ENCODE measurements at places on chromosomes 12 and 14. TPM values are rescaled to one million over a fixed set of nuclear protein-coding genes. Genes with fewer than 3 reads are reported as not detected.

DDX51 gene
- 19.9 TPM for total RNA-seq

CFAP251 gene
- total RNA-seq: 9.0 TPM

TRIP11 gene
- total RNA-seq: 56.3 TPM

LRP1-AS gene
- total RNA-seq: not detected

- DNase-seq: no peak
Measured at GRCh38 chr12:46470036-46470627, 97.6 kb upstream of the SLC38A2 start.

GRCh38 chr12:106291342-106291741 is 11.2 kb upstream of the TCP11L2 start:
- no peak for DNase-seq

- DNase-seq: no peak
Measured at GRCh38 chr12:118617611-118618450, 241.5 kb downstream of the SUDS3 start.

DNA sequence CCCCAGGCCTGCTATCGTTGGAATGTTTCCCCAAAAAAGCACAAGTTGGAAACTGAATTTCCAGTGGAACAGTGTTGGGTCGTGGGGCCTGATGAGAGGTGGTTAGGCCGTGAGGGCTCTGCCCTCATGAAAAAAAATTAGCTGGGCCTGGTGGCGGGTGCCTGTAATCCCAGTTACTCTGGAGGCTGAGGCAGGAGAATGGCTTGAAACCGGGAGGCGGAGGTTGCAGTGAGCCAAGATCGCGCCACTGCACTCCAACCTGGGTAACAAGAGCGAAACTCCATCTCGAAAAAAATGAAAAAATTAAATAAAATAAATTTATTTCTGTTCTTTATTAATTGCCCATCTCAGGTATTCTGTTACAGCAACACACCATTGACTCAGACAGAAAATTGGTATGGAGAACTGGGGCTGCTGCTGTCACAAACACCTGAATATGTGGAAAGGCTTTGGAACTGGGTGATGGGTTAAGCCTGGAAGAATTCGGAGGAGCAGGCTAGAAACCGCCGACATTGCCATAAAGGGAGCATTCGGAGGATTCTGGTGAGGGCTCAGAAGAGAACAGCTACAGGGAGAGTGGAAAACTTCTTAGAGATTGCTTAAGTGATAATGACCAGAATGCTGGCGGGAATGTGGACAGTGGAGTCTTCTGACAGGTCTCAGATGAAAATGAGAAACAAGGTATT is 17.1 kb upstream of the RCOR1 start:
- DNase-seq: no peak

All from ovary (tissue), 10 donors.